Omental fat pad (tissue), 4 donors: ENCODE measurements at places on chromosomes 3 and 15. TPM values are rescaled to one million over a fixed set of nuclear protein-coding genes. Genes with fewer than 3 reads are reported as not detected.

GRCh38 chr3:134752761-134753461 lies 42.1 kb upstream of the EPHB1 start:
- no peak for DNase-seq

GRCh38 chr3:195895861-195896360 lies 12.4 kb downstream of the TNK2 start:
- DNase-seq: no peak

GRCh38 chr3:176954517-176954916 lies 242.8 kb downstream of the TBL1XR1 start:
- no peak for DNase-seq

DNA sequence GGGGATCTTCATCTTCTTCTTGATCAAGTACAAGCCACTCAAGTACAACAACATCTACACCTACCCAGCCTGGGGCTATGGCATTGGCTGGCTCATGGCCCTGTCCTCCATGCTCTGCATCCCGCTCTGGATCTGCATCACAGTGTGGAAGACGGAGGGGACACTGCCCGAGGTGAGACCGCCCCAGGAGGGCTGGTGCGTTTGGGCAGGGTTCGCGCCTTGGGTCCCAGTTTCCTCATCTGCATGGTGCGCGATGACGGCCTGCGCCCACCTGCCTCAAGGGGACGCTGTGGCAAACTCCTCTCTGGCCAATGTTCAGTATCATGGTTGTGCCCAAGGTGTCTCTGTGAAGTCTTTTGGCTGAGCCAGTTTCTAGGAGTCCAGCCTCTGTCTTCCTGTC lies 57.5 kb upstream of the SLC6A1 start:
- no peak for DNase-seq

DNA sequence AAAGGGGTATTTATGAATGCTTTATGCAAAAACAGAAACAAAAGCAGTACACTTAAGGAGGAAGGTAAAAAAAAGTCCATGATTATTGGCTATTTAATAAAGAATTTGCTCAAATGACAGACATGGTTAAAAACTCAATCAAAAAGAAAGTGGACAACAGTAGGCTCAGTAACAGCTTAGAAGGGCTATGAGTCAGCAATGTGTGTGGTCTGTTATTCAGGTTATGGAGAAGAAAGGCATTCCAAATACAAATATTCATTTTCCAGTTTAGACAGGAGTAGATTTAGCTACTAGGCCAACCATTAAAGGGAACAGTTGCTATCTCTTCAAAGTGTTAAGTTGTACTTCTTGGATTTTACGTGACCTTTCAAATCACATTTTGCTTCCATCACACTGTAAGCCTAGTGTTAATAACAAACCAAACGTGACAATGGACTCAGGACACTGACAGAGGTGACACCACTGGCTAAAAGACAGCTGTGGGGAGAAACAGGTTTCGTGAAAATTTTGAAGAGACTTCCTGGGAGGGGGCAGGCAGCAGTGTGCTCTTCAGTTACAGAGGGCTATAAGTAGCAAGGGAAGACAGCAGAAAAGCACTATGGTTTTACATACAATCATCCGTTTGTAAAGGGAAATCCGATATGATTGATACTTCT lies 41.7 kb upstream of the MYO5C start:
- DNase-seq: no peak

DNA sequence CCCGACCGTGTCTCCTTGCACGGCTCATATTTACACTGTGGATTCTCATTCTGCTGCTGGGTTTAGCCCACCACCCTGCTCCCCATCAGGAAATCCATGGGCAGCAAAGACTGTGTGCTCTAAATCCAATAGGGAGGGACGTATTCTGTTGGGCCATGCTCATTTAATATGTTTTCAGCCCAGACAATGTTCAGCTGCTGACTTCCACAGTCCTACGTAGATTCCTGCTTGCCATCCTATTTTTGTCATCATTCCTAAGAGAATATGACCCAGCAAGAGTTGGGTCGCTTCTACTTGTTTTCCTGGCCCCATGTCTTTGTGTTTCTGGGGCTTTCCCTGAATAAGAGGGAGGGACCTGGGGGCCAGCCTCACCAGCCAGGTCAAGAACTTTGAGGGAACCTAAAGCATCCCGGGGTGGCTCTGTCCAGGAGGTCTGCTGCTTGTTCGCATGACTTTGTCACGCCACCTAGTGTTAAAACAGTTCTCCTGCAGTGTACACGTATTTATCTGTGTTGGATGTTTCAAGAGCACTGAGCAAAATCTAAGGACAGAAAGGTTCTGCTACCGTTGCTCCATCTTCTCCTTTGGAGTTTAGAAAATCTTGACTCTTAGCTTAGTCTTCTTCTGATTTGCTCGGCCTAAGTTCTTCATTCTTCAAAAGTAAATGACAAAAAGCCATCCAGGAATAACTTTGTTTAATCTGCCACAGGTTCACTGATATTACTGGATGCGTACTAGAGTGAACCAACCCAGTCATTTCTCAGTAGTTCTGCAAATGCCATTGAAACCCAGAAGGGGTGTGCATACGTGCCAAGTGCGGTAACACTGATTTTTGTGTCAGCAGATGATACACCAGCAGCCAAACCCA lies 79.8 kb upstream of the NR2E3 start:
- no peak for DNase-seq

DNA sequence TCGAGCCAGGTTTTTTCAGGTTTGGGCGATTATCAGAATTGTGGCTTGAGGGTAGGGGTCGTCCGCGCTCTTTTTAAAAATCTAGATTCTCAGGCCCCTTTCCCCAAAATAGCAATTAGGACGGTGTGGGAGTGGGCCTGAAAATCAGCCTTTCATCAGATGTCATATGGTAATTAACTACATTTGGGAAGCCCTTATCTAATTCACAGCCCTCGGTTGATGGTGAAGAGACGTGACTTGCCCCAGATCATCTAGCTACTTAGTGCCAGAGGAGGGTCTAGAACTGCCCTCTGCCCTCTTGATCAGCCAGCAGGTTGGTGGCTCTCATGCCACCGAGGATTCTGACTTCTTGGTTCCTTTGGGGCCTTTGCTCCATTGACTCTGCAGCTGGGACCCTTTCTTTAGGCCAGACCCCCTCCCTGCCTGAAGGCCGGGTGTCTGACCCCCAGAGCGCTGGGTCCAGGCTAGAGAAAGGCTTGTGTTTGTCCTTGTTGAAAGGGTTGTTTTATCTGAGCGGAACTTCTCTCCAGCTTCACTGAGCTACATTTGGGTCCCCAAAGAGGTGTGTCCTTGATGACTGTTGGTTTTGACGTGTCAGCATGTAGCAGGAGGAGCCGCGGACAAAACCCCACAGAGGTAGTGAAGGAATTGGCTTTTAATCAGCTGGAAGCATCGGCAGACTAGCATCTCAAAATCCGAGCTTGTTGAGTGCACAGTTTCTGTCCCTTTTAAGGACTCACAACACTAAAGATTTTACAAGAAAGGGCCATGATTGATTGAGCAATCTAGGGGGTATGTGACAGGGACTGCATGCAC lies 857 bp downstream of the AEN start:
- DNase-seq: no peak

DNA sequence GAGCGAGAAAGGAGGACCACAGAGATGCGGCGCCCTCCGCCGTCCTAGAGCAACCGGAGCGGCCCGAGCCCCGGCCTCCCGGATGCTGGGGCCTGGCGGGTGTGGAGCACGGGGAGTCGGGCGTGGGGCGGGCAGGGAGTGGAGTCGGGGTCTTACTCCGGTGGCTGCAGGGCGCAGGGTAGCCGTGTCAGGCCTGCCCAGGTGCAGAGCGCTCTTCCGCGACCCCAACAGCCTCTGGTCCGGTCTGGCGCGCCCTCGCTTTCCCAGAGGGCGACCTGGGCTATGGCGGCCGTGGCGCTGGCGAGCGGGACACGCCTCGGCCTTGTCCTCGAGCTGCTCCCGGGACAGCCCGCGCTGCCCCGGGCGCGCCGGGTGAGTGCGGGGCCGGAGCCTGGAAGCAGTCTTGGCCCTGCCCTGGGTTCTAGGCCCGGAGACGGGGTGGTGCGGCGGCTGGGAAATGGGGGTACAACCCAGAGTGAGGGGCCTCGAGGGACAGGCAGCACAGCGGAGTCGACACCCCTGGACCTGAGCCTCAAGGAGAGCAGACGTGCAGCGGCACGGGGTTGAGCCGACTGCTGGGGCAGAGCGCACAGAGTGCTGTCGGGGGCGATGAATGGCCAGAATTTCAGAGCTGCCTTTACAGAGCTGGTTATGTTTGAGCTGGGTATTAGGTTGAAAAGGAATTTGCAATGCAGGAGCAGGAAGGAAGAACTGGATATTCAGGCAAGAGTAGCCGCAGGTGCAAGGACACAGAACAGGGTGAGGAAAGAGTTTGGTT lies at the start of gene ZNF662:
TSS of gene ZNF662 (plus strand) at position 73 of the 778 bp plus-strand sequence. CDS start 1,973 bp downstream, outside the sequence.
- DNase-seq: no peak

DNA sequence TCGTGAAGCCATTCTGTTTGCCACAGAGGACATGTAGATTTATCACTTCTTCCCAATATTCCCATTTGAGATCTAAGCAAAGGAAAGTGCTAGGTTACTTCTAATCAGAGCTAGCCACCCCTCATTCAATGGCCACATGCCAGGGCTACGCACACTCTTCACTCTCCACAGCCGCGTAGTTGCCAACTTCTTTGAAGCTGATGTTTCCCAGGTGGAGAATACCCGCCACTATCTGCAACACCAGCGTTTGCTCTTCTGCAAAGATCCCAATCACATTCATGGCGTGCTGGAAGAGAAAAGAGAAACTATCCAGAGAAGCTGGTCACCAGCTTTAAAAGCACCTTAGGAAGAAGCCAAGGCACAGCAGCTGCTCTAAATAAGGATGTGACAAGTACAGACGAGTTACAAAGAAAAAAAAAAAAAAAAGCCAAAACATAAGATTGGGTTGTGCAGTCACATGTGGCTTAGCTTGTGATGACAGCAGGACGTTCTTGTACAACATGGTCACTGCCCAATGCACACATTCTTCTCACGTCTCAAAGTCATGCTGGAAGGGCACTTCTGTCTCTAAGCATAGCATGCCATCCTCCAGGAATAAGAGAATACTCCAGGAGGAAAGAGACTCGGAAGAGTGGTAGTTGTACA lies 16.4 kb downstream of the LDHAL6B start:
- DNase-seq: no peak

DNA sequence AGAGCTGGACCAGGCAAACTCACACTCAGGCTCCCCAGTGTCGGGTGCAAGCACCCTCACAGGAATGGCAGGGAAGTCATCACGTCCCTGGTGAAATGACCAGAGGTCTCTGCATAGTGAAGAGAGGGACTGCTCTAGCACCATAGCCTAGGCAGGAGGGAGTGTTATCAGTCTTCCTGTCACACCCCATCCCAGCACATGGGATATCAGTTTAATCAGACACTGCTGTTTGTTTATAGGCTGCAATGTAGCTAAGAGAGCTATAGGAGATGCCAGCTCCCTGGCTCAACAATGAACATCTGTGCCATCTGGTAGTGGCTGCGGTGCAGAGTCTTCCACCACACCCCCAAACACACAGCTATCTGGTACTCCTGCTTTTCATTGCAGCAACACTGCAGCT lies 776.6 kb downstream of the ZNF385D start:
- DNase-seq: no peak

- no peak for DNase-seq
Measured at GRCh38 chr3:175977968-175978752, 1119.0 kb downstream of the NAALADL2 start.

DNA sequence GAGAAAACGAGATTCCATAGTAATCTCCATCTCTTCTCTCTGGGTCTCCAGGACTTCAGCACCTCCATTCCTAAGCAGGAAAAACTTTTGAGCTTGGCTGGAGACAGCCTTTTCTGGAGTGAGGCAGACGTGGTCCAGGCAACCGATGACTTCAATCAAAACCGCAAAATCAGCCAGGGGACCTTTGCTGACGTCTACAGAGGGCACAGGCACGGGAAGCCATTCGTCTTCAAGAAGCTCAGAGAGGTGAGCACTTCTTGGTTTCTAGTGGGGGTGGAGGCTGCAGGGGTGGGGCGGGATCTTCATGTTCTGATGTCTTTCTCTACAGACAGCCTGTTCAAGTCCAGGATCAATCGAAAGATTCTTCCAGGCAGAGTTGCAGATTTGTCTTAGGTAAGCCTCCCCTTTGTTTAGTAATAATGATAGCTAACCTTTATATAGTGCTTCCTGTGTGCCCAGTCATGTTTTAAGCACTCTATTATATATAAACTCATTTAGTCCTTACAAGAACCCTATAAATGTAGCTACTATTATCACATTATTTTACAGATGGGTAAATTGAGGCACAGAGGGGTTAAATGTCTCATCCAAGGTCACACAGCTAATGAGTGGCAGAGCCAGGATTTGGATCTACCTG lies 35.0 kb upstream of the TATDN2 start:
- no peak for DNase-seq

DNA sequence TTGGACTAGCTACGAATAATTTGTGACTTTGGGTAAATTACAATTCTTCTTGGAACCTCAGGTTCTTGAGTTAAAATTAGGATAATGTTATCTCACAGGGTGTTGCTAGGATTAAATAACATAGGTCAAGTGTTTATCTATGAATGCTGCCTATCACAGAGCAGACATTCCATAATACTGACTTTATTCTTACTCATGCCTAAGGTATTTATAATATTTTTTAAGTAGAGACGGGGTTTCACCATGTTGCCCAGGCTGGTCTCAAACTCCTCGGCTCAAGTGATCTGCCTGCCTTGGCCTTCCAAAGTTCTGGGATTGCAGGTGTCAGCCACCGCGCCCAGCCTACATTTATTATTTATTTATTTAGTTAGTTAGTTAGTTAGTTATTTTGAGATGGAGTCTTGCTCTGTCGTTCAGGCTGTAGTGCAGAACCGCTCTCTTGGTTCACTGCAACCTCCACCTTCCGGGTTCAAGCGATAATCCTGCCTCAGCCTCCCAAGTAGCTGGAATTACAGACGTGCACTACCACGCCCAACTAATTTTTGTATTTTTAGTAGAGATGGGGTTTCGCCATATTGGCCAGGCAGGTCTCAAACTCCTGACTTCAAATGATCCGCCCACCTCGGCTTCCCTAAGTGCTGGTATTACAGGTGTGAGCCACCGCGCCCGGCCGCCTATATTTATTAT lies 741 bp upstream of the ZNF106 start:
- DNase-seq: no peak

DNA sequence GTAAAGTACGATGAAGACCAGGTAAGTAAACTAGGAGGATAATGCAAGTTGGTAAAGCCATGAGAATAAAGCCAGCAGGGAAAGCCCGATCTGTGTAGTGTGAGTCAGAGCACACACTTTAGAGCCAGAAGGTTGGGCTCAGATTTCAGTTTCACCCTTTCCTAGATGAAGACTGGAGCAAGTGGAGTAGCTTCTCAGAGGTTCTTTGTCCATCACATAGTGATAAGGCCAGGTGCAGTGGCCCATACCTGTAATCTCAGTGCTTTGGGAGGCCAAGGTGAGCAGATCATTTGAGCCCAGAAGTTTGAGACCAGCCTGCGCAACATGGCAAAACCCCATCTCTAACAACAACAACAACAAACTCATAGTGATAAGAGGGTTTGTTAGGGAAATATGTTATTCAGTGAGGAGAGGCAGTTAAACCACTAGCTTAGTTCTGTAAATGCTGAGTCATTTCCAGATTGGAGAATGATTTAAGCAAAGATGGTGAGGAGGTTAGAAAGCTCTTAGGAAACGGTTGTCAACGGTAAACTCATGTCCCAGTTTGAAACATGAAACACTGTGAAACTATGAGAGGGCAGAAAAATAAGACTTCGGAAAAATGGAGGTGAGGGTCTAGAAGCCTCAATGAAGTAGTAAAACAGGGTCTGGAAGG lies 39.0 kb downstream of the IL12A start:
- no peak for DNase-seq

GRCh38 chr3:78046566-78046965 lies 1006.7 kb downstream of the ROBO2 start:
- no peak for DNase-seq

GRCh38 chr3:38522002-38522401 lies 25.9 kb downstream of the EXOG start:
- no peak for DNase-seq

Gene TNFAIP8L3
- 7.5 TPM for total RNA-seq

Gene CLEC3B
- total RNA-seq: 58.9 TPM

Gene BUB1B
- total RNA-seq: 0.82 TPM

Gene PLCB2
- total RNA-seq: 17.5 TPM
